Activated CD8-positive, alpha-beta memory T cell treated with anti-CD3 and anti-CD28 coated beads for 24 hours (primary cell): ENCODE measurements at places on chromosomes 13 and 19.

GRCh38 chr19:35130761-35131720, 3.8 kb downstream of the LGI4 start:
- DNase-seq: no peak

DNA sequence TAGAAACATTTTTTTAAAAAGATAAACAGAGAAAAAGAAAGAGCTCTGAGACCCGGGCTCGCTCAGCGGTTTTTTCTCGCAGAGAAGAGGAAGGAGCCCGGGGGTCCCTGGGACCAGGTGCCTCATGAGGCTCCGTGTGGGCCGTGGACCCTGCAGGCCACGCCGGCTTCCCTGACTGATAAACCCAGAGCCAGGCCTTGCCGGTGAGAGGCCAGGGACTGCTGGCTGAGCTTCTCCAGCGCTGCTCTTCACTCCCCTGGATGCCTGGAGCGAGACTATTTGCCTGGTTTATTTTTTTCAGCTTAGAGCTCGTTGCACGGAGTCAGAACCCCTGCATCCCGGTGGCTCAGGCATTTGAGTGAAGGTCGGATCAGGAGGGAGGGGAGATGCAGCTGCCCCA, 53.4 kb upstream of the F7 start:
- DNase-seq: no peak

DNA sequence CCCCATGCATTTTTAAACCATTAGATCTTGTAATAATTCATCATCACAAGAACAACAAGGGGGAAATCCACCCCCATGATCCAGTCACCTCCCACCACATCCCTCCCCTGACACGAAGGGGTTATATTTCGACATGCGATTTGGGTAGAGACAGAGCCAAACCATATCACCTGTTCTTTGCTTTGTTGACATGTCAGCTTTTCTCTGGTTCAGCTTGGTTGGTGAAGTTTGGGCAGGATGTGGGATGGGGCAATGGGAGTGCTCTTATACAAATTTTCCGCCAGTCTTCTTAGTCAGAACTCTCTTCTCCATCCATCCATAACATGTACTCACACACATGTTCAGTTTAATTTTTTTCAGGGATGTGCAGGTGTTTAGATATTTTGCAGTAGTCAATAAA, 12.9 kb downstream of the TPP2 start:
- DNase-seq: no peak

GRCh38 chr13:87130423-87130822, 540.7 kb upstream of the SLITRK5 start:
- no peak for DNase-seq

- DNase-seq: no peak
Measured at GRCh38 chr19:15297416-15298224, 34.7 kb downstream of the BRD4 start.

DNA sequence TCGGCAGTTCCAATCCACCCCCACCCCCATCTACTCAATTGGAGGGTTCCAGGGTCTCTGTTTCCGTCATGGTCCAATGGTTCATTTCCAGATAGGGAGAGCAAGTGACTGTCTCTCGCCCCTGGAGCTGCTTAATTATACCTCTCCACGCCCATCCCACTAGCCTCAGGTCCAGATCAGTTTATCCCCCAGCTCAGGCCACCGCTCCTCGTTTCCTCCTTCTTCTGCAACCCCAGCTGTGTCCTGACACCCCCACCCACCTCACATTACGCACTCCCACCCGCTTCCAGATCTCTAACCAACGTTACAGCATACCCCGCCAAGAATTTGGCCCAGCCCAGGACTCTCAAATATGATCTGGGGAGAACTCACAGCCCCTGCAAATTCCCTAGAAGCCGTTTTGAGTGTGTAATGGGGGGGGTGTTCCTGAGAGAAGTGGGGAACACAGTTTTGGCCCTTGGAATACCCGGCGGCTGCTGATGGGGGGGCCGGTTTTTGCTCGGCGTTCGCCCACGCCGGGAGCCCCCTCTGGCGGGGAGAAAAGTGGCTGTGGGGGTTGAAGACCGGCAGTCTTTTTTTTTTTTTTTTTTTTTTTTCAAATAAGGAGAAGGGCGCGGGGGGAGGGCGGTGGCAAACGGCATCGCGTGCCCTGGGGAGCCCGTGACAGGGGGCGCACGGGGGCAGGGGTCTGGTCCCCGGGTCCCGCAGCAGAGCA, 1.7 kb upstream of the PDE4A start:
- DNase-seq: no peak

DNA sequence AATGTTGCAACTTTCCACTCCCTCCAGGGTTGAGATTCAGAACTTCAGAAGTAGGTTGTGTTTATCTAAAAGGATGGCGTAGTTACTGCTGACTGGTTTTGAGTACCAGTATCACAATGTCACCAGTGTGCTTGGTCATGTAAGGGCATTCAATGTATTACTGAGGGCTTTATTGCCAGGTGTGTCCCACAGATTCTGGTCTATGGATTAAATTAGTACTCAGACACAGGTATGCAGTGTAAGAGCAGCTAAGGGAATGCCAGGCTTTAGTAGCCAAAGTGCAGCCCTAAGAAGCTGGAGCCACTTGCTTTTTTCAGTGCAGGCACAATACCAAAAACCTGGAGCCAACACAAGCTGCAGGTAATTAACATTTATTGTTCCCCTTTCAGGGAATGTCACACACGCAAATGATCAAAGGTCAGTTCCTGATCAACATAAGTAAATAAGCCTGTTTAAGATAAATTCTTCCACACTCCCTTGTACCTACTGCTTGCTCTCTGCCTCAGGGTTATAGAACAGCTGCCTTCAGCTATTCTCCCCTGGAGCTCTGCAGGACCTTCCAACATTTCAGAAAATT, 130.1 kb upstream of the ZNF91 start:
- DNase-seq: no peak
